ENCODE measurements at places on chromosomes 6 and 20.

DNA sequence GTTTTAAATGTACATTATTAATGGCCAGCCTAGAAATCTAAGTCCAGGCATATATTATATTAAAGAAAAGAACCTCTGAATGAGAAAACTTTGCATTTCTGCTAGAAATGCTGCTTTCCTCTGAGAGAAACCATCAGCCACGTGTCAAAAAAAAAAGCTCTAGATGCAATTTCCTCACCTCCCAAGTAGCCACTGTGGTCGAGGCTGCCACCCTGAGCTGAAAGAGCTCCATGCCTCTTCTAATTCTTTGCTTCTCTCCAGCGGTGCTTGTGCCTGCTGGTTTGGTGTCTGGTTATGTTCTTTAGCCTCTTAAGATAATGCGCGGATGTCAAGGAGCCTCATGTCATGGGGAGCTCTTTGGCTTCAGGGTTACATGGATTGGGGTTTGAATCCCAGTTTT, 316.0 kb downstream of the TFAP2C start:
- H3K27ac ChIP-seq: no peak overlapping the region
- no peak for DNase-seq
- no peaks in the 10 kb centered on the region for H3K27me3 ChIP-seq
- no peaks in the 10 kb centered on the region for H3K4me1 ChIP-seq
- H3K4me3 ChIP-seq: no peak overlapping the region

GRCh38 chr6:15363164-15363522, 117.3 kb downstream of the JARID2 start:
- H3K27me3 ChIP-seq: no peaks in the 10 kb centered on the region
- no peaks in the 10 kb centered on the region for H3K4me1 ChIP-seq
- no peak overlapping the region for H3K4me3 ChIP-seq
- no peak overlapping the region for H3K27ac ChIP-seq

DNA sequence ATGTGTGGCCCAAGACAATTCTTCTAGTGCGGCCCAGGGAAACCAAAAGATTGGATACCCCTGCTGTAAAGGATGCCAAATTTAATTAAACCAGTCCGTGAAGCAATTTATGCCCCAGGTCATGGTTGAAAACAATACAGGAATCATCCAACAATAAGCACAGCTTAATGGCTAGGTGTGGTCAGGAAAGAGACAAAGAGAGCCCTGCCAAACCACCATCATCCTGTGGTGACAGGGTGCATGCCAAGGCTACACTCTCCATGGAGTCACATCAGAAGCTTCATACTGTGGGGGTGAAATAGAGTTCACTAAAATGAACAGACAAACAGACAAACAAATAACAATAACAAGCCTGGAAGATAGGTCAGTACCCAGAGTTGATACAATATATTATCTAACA, 62.7 kb downstream of the DZANK1 start:
- peaks cover 20% of the 10 kb centered on the region for H3K36me3 ChIP-seq
- no peak overlapping the region for H3K27ac ChIP-seq
- H3K27me3 ChIP-seq: no peaks in the 10 kb centered on the region
- DNase-seq: no peak

DNA sequence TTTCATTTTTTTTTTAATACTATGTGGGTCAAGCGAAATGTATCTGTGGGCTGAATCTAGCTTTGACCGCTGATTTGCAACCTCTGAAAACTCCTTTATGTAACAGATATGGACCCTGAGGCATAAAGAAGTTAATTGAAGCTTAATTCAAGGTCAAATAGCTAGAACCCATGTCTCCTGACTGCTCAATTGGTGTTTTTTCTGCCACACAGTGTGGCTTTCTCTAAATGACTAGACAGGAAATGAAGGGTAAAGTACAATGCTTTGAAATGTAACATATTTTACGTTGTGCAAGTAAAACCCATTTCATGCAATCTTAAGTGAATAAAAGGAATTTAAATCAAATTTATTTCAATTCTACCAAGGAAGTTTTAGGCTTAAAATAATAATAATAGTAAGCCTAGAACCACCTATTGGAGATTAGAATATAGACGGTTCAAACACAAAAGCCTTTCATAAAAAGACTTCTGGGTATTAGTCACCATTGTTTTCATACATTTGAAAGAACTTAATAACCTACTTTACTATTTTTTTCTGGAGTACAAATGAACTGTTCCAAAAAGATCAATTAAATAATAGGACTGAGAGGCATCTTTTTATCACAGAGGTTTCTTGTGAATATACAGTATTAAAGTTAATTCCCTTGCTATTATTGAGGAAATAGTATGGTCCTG, 279.8 kb downstream of the EPHA7 start:
- H3K4me3 ChIP-seq: no peak overlapping the region
- no peaks in the 10 kb centered on the region for H3K4me1 ChIP-seq
- H3K27ac ChIP-seq: no peak overlapping the region

DNA sequence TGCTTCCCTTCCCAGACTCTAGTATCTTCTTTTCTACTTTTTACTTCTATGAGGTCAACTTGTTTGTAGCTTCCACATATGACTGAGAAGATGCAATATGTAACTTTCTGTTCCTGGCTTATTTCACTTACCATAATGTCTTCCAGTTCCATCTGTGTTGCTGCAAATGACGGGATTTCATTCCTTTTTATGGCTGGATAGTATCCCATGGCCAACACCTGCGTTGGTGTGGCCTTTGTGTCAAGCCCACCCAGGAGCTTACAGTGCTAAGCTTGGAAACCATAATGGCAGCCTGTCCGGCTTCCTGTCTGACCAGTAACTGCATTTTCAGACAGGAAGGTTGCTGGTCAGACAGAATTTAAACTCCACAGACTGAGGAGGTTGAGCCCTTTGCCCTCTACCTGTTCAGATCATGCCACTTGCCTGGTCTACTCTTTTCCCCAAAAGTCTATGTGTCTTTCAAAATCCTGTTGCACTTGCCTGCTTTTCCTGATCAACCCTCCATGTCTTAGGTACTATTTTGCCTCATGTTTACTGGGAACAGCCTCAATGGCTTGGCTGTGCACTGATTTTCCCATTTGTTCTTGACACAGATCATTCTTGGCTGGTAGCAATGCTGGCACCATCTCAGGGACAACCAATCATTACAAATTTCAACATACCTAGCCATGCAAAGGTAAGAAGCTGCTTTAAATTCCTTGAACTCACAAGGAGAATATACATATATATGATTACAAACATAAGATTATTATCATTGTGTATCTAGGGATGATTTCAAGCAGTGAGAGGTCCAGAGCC, 114.3 kb upstream of the PLEKHG1 start:
- no peak overlapping the region for H3K27ac ChIP-seq
- no peaks in the 10 kb centered on the region for H3K4me1 ChIP-seq
- H3K27me3 ChIP-seq: no peaks in the 10 kb centered on the region
- H3K4me3 ChIP-seq: no peak overlapping the region

GRCh38 chr6:26556263-26557070, 18.3 kb downstream of the HMGN4 start:
- no peaks in the 10 kb centered on the region for H3K27me3 ChIP-seq
- H3K4me1 ChIP-seq: no peaks in the 10 kb centered on the region
- peak; percentile 77 for DNase-seq
- no peak overlapping the region for H3K4me3 ChIP-seq
- no peaks in the 10 kb centered on the region for H3K36me3 ChIP-seq

- H3K4me1 ChIP-seq: no peaks in the 10 kb centered on the region
- no peaks in the 10 kb centered on the region for H3K36me3 ChIP-seq
- no peak overlapping the region for H3K4me3 ChIP-seq
- H3K27ac ChIP-seq: no peak overlapping the region
- no peak for DNase-seq
- H3K27me3 ChIP-seq: no peaks in the 10 kb centered on the region
Observed at GRCh38 chr20:2234598-2235191, 61.1 kb upstream of the TGM3 start.

- H3K4me1 ChIP-seq: no peaks in the 10 kb centered on the region
- no peaks in the 10 kb centered on the region for H3K27me3 ChIP-seq
- no peak for DNase-seq
- no peak overlapping the region for H3K4me3 ChIP-seq
Observed at GRCh38 chr6:24859608-24860200, 61.0 kb upstream of the ARMH2 start.

DNA sequence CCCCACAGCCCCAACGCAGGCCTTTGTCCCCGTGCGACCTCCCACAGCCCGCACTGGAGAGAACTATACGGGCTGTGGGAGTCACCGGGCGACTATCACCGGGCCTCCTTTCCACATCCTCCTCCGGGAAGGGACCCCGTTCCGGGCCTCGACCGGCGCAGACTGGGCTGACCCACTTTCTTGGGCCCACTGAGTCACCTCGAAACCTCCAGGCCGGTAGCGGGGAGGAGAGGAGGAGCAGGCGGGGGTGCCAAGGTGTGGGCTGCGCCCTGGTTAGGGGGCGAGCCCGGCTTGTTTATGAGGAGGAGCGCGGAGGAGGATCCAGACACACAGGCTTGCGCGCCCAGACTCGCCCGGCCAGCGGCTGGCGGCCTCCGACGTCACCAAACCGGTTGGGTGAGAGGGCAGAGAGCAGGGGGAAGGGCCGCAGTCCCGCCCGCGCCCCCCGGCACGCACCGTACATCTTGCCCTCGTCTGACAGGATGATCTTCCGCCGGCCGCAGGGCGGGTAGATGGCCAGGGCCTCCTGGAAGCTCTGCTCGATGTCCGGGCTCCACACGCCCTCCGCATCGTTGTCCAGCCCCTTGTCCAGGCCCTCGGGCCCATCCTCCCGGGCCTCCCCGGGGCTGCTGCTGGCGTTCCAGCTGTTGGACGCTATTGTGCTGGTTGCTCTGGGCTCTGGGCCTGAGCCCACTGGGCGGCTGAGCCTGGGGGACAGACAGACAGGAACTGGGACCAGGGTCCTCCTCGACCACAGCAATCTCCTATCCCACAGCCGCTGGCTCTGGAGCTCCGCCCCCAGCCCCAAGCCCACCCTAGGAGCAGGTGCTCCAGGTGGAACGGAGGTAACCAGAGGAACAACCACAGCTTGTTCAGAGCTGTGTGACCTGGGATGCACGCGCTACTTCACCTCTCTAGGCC, 10.6 kb downstream of the TEAD3 start:
- DNase-seq: no peak
- peak overlapping the region; percentile 14 for H3K4me3 ChIP-seq
- peak overlapping the region; percentile 90 for H3K27ac ChIP-seq
- H3K4me1 ChIP-seq: peaks cover 61% of the 10 kb centered on the region
- H3K27me3 ChIP-seq: no peaks in the 10 kb centered on the region

GRCh38 chr6:157804448-157805327, 18.4 kb upstream of the SNX9 start:
- DNase-seq: no peak
- H3K4me1 ChIP-seq: no peaks in the 10 kb centered on the region
- H3K36me3 ChIP-seq: no peaks in the 10 kb centered on the region

- H3K27me3 ChIP-seq: no peaks in the 10 kb centered on the region
- no peak overlapping the region for H3K27ac ChIP-seq
- DNase-seq: no peak
- H3K36me3 ChIP-seq: no peaks in the 10 kb centered on the region
- H3K4me1 ChIP-seq: no peaks in the 10 kb centered on the region
- H3K4me3 ChIP-seq: no peak overlapping the region
Observed at GRCh38 chr20:12827816-12828385, 180.9 kb upstream of the SPTLC3 start.

DNA sequence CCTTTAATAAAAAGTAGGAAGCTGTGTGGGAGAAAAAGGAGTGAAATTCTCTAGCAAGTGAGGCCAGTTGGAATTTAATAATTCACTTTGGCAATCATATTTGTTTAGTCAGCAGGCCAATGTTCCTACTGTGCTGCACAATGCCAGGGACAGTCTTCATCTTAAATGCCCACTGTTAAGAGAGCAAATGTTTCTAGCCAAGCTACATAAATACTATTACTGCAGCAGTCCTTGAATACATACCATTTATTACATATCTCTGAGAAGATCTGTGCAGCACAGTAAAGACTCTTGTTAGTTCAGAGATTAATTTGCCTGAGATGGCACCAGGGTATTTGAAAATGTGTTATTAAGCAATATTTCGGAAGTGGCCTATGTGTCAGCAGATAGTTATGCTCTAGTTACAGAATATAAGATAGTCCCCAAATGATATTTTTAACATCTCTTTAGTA, 105.4 kb downstream of the OGFRL1 start:
- H3K27ac ChIP-seq: peak overlapping the region; percentile 25
- H3K4me1 ChIP-seq: peaks cover 27% of the 10 kb centered on the region
- H3K27me3 ChIP-seq: no peaks in the 10 kb centered on the region
- H3K4me3 ChIP-seq: no peak overlapping the region
- no peaks in the 10 kb centered on the region for H3K36me3 ChIP-seq
- no peak for DNase-seq

DNA sequence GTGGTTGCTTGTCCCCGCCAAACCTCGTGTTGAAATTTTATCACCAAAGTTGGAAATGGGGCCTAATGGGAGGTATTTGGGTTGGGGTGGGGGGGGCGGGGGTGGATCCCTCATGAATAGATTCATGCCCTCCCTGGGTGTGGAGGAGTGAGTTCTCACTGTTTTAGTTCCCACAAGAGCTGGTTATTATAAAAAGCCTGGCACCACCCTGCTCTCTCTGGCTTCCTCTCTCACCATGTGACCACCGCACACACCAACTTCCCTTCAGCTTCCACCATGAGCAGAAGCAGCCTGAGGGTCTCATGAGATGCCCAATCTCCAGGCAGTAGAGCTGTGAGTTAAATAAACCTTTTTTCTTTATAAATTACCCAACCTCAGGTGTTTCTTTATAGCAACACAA, 111.3 kb downstream of the PRDM1 start:
- H3K36me3 ChIP-seq: peaks cover 6% of the 10 kb centered on the region
- no peaks in the 10 kb centered on the region for H3K4me1 ChIP-seq
- no peak overlapping the region for H3K4me3 ChIP-seq
- H3K27ac ChIP-seq: no peak overlapping the region
- no peak for DNase-seq

DNA sequence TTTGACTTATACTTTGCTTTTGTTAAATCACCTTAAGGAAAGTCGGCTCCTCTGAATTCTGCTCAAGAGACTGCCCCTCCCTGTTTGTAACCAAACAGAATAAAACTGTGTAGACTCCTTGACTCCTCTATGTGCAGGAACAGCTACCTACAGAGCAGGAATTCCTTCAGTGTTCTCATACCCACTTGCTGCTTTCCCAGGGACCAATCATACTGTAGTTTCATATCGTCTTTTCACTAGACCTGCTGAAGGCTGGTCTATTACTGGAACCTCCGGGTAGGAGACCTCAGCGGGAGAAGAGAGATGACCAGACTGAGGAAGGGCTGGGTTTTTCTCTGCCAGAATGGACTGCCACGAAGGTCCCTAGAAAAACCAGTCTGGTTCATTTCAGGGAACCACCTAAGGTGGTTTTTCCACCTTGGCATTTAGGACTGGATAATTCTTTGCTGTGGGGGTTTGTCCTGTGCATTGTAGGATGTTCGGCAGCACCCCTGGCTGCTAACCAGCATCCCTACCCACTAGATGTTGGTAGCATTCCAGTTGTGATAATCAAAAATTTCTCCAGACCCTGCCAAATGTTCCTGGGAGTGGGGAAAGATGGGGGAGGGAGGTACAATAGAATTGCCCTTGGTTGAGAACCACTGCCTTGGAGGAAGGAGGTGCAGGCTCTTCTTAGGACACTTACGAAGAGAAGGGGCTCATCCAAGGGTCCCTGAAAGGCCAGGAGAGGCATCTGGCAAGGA, 80.5 kb downstream of the DNAAF9 start:
- no peak overlapping the region for H3K4me3 ChIP-seq
- DNase-seq: no peak
- H3K27me3 ChIP-seq: no peaks in the 10 kb centered on the region
- H3K36me3 ChIP-seq: peaks cover 69% of the 10 kb centered on the region
- no peaks in the 10 kb centered on the region for H3K4me1 ChIP-seq
- no peak overlapping the region for H3K27ac ChIP-seq

- no peaks in the 10 kb centered on the region for H3K4me1 ChIP-seq
- no peak overlapping the region for H3K27ac ChIP-seq
- no peaks in the 10 kb centered on the region for H3K27me3 ChIP-seq
- no peaks in the 10 kb centered on the region for H3K36me3 ChIP-seq
- H3K4me3 ChIP-seq: no peak overlapping the region
Observed at GRCh38 chr6:111747829-111748228, 125.4 kb downstream of the FYN start.

All from ascending aorta (tissue), 2 donors.